SIG-M5 (cell line): ENCODE measurements at places on chromosomes 11 and 22.

- no peak for DNase-seq
Observed at GRCh38 chr11:76388408-76388807, 7.3 kb downstream of the GVQW3 start.

GRCh38 chr11:11370255-11370961, 17.4 kb upstream of the CSNK2A3 start:
- peak; percentile 56 for DNase-seq

DNA sequence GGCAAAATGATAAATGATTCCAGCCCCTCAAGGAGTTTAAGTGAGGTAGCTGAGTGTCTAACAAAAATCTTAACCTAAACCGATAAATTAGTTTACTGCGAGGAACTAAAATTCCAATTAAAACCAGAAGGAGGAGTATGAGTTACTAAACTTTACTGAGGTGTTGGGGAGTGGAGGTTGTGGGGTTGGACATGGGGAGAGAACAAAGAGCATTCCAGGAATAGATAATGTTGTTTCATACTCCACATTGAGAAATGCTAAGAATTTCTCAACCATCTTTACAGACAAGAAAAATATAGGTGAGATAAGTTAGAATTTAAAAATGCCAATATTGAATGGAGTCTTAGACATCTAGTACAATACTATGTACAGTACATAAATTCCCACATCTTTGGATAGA, 488.6 kb downstream of the METTL15 start:
- no peak for DNase-seq

GRCh38 chr11:60937144-60937527, 12.9 kb downstream of the TMEM132A start:
- no peak for DNase-seq

GRCh38 chr11:129427376-129427775, 51.7 kb downstream of the BARX2 start:
- DNase-seq: no peak

GRCh38 chr22:30879415-30879797, 89.2 kb downstream of the MORC2 start:
- no peak for DNase-seq

DNA sequence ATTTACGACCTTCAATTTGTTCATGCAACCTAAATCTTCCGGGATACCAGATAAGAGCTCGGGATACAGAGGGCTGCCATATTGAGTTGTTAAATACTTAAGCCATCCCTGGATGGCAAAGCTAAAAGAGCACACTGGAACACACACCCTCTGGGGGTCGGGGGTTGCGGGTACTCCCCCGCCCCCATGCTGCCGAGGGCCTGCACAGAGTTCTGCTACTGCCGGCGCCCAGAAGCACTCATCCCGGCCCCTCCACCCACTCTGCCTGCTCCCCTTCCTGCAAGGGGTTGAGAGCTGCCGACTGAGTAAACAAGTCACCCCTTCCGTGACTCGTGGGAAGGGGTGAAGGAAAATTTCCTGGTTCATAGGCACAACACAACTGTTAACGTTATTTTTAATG, 9.3 kb upstream of the MMP13 start:
- DNase-seq: no peak

- DNase-seq: no peak
Observed at GRCh38 chr11:97231231-97231630, 841.4 kb downstream of the JRKL start.

DNA sequence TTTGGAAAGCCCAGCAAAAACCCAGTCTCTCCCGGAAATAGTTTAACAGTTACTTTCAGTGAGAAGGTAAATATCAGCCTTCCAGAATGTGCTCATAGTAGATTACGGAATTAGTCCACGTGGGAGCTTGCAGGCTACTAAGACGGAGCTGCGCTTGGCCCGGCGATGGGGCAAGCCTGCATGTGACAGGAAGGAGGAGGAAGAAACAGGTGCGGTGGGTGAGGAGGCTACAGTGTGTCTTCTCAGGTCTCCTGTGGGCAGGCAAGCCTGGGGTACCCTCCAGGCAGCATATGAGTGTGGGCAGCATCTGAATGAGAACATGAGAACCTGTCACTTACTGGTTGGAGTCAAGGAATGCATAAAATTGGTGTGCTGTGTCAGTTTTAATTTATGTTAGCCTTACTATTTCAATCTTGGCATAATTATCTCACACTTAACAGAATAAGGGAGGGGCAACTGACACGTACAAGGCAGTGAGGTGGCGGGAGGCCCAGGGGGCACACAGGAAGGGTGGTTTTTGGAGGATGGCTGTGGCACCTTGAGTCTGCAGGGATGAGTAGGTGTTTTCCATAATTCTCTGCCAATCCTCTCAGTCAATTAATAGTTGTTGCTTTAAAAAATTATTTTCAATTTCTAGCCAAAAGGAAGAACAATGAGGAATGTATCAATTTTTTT, 35.7 kb downstream of the CLMP start:
- DNase-seq: no peak

- DNase-seq: no peak
Observed at GRCh38 chr22:45670981-45671782, 452 bp upstream of the ATXN10 start.

DNA sequence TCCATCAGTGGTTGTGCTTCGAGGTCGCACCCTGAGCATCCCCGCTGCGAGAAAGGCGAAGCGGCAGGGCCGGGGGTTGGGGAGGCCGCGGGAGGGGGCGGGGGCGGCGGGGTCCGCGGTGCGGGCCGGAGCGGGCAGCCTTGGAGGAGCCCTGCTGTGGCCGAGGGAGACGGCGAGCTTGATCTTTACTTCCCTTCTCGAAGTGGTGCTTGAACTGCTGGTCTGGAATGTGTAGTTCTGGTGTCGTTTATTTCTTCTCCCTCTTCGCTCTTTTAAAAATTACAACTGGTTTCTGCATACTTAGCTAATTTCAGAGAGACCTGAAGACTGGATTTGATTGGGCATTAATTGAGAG, 1.1 kb downstream of the APLP2 start:
- no peak for DNase-seq

- DNase-seq: no peak
Observed at GRCh38 chr22:29313126-29313575, 2.3 kb downstream of the RASL10A start.

DNA sequence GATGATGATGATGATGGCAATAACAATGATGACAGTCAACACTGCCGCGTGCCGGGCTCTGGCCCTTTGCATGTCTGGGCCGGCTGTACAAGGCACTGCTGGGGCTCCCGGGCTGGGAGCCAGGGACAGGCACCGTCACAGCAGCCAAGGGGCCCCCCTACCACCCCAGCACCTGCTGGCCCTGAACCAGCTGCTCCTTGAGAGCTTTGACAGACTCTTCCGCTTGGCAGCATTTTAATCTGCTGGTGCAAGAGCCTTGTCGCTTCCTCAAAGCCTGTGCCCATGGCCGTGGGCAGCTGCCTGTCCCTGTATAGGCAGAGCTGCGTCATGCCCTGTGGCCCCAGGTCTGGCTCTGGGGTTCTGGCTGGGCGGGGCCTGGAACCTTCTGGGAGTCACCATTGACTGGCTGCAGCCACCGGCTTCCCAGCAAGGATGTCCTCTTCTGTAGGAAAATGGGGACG, 12.9 kb upstream of the MUC6 start:
- DNase-seq: no peak

DNA sequence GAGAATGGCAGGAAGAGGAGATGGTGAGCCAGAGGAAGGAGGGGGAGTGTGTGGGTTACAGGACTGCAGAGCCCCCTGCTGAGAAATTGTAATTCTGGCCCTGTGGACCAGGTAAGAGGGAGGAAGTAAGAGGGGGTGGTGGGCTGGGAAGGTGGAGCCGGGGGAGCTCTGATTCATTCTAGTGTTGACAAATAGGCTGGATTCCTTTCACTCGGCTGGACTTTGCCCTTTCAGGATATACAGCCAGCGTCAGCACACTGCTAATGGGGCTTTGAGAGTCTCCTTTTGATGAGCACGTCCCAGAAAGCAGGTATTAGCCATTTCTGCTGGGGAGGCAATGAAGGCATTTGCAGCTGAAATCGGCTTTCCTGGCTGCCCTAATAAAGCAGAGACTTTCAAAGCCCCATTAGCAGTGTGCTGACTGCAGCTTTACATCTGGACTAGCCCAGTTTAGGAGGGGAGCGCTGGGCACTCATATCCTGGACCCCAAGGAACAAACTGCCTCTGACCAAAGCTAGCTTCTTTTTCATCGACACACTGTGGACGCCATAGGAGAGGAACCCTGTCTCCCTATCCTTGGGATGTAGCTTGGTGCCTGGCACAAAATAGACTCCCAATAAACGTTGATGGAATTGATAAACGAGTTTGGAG, 44.8 kb upstream of the CADM1 start:
- no peak for DNase-seq

DNA sequence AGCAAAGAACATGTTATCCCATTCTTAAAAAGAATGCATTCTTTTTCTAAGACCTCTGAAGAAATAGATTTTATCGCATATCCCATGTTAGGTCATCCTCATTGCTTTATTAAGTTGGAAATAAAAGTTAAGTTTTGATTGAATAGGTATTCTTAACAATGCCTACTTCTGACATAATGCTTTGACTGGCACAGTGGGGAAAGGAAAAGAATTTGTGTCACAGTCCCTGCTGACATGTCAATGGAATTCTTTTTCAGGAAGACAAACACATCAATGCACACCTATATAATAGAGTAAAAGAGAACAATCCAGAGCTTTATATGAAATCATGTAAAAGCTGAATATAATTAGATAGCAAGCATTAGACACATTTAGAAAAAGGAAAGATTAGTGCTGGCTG, 105.7 kb downstream of the DBX1 start:
- DNase-seq: no peak

- DNase-seq: no peak
Observed at GRCh38 chr11:130050257-130050656, 19.4 kb upstream of the APLP2 start.

- no peak for DNase-seq
Observed at GRCh38 chr11:76236092-76236999, 30.0 kb upstream of the WNT11 start.

DNA sequence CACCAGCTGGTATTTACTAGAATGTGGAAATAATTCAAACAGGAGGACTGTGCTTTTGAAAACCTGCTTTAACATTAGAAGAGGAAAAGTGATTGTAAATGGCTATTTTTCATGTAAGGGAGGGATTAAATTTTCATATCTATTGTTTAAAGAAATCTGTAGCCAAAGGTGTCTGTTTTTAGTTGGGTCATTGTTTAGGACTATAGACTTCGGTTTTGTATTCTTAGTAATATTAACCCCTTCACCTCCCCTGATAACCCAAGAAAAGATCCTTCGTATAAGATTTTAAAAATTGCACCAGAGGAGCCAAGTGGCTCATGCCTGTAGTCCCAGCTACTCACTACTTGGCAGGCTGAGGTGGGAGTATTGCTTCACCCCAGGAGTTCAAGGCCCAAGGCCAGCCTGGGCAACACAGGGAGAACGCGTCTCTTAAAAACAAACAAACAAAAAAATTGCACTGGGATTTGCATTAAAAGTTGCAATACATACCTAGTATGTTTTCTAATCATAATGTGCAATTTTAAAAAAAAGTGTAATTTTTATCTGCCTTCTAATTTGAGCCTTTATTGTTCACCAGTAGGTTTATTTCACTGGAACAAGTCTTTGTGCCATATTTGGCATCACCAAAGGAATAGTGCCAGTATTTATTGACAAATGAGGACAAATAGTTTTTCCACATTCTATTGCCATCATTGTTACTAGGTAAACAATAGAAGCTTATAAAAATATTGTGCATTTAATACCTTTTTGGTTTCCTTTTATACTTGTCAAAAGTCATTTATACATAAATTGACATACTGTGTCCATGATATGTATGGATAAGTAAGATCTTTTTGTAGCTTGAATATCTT, 34.3 kb downstream of the MTMR3 start:
- DNase-seq: no peak

DNA sequence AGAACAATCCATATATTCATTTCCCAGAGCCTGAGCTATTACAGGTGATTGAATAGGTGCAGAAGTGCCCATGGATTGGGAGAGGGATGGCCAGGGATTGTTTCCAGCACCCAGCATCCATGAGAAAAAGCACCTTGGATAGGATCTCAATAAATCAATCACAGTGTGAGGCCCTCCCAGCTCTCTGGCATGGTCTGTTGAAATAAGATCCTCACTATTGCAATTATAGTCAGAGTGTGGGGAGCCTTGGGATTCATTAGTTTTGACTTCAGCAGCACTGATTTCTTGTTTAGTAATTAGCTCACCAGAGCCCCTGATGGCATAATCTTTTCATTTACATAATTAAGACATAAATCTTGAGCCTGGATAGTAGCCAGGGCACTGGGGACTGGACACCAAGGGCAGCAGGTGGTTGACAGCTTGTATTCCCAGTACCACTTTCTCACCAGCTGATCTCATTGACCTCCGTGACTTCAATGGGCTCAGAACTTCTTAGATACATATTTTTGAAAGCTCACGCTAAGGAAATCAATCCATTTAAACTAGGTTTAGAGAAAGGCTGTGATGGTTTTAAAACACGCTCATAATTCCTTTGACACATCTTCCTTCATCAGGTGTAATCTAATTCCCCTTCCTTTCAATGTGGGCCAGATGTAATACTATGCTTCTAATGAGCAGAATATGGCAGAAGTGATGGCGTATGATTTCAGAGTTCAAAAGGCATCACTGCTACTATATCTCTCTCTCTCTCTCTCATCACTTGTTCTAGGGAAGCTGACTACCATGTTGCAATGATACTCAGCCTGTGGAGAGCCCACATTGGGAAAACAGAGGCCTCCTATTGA, 22.1 kb upstream of the DRD2 start:
- DNase-seq: no peak

GRCh38 chr11:80970037-80970436, 1529.2 kb upstream of the TENM4 start:
- DNase-seq: no peak

DNA sequence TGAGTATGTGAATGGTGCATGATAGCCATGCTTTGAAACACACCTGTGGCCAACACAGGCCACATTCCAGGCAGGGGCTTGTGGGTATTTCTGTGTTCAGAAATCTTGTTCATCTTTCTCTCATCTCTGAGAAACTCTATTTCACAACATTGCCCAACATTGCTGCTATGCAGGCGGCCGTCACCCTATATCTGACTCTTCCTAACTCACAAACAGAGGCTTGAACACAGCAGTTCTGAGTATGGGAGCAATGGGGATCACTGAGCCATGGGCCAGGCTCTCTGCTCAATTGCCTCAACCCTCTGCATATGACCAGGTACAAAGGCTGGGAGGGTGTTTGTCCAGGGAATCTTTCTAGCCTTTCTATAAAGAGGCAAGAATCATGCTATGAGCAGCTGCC, 259.9 kb downstream of the BUD13 start:
- DNase-seq: no peak

DNA sequence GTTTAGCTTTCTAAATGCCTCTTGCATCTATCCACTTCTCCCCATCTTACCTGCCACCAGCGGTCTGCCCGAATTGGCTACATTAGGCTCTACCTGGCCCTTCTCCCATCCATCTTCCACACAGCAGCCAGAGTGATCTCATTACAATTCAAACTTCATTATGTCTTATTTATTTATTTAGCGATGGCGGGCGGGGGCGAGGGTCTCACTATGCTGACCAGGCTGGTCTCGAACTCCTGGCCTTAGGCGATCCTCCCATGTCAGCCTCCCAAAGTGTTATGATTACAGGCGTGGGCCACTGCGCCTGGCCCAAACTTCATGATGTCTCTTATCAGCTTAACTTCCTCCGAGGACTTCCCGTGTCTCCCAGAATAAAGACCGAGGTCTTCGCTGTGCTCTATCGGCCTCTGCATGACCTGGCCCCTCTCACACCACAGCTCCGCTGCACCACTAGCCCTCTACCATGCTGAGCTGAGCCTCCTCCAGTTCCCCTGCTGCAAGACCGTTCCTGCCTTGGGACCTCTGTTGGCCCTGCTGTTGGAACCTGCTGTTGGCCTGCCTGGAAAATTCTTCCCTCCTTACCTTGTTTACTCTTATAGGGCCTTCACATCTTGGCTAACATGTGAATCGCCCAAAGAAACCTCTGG, 870 bp upstream of the CTTN start:
- DNase-seq: no peak
